ENCODE measurements at places on chromosomes 1 and 21.

DNA sequence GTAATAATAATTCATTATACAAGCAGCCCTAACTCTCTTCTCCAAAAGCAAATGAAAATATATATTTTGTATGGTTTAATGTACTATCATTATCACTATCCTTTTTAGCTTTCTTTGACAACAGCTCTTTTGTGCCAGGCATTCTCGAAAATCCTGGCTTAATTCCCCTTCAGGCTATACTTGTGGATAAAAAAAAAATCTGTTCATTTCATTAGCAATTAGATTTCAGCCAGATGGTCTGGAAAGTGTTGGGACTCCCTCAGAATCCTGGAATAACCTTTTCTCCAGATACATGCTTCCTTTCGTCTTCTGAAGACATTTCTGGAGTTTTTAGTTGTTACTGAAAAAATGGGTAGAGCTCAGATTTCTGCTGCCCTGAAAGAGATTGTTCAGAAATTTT, 83.4 kb upstream of the PLPPR4 start:
- no peak for DNase-seq

DNA sequence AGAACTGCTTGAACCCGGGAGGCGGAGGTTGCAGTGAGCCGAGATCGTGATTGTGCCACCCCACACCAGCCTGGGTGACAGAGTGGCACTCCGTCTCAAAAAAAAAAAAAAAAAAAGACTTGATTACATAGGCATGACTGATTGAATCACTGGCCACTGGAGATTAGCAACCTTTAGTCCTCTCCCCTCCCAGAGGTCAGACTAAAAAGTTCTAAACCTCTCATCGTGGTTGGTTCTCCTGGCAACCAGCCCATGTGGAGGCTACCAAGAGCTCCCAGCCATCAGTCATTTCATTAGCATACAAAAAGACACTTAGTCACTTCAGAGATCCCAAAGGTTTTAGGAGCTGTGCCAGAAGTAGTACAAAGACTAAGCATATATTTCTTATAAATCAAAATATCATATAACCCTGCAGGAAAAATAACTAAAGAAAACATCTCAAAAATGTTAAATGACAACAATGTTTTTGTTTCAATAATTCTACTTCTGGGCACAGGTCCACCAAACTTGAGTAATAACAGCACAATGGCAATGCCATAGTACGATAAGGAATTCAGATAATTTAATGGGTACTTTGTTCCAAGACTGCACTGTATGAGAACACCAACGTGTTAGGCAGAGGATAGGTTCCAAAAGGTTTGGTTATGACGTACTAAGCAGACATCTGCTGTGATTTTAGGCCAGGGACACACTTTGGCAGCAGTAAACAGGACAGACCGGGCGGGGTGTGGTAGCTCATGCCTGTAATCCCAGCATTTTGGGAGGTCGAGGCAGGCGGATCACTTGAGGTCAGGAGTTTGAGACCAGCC, 18.1 kb downstream of the USP48 start:
- DNase-seq: peak; percentile 53

DNA sequence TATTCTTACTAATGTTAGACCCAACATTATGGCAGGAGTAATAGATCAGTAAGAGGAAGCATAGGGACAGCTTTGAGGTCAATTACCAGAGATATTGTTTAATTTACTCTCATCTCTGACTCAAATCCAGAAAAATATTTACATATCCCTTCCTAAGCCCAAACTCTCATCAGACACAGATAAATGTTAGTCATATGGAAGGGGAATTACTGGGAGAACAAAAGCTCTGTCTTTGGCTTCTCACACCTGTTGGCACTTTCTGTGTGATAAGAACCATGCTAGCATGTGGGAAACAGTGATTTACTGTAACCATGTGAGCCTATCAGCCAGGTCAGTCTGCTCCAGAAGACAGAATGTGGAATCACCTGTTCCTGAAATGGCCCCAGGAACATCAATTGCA, 72.4 kb downstream of the DUSP10 start:
- no peak for DNase-seq

- no peak for DNase-seq
Measured at GRCh38 chr1:235741294-235741693, 91.7 kb upstream of the GNG4 start.

- DNase-seq: no peak
Measured at GRCh38 chr1:6688757-6689156, 12.9 kb downstream of the DNAJC11 start.
